ENCODE measurements at places on chromosomes 1 and 21.
A peak's percentile ranks its signal among the peaks of the same experiment; 100 is the strongest.

DNA sequence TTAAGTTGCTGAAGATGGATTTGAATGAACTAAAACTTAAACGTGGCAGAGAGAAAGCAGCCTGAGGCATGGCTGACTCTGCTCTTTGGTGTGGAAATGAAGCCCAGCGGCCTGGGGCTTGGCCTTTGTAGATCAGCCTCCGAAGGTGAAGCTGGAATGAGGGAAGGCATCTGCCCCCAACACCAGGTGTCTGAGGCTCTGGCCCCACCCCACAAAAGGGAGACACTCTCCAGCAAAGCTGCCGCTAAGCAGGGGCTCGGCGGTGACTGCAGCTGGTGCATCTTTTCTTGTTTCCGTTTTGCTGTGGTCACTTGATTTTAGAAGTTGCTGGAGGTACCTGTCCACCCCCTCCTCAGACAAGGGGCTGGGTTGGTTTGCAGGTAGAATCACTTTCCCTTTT, 38.2 kb upstream of the NID1 start:
- no peak for DNase-seq

GRCh38 chr1:32753532-32754316, 51.2 kb upstream of the SYNC start:
- peak; percentile 58 for DNase-seq

- DNase-seq = no peak
Measured at GRCh38 chr1:110160538-110161100, 10.3 kb downstream of the SLC6A17 start.

DNA sequence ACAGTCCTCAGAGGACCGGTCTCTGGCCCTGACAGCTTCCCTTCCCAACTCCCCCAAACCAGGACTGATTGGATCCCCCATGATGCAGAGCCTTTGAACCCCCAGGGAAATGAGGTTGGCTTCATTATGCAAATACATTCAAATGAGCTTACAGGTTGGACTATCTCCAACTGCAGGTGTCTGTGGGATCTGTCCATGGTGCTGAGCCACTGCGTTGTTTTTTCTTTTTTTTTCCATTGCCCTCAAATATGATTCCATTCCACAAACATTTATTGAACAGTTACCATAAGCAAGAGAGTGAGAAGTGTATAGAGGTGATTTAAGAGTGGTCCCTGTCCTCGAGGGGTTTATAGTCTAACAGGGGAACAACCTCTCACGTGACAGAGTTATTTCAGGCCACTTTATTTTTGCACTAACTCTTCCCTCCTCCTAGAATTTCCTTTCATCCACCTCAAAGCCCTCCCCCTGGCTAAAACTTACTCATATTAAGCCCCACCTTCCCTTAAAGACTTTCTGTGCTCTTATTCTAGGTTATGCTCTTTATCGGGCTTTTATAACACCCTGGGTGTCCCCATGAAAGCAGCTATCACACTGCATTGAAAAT, 21.9 kb downstream of the DLGAP3 start:
- DNase-seq = no peak

DNA sequence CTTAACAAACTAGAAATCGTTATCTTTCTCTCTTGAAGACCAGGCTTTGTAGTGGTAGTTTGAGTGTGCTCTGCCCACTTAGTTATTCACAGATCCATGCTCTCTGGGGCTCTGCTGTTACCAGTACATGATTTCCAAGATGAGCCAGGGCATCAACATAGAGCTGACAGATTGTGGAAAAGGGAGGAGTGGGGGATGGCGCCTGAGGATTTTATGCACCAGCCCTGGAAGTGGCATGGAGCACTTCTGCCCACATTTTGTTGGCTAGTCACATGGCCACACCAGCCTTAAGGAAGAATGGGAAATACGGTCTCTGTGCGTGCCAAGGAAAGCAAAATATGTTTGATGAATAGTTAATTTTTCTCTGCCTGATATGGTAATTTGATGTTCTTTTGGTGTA, 18.2 kb downstream of the TSNAX start:
- no peak for DNase-seq
